ENCODE measurements at places on chromosomes 5 and 9.

DNA sequence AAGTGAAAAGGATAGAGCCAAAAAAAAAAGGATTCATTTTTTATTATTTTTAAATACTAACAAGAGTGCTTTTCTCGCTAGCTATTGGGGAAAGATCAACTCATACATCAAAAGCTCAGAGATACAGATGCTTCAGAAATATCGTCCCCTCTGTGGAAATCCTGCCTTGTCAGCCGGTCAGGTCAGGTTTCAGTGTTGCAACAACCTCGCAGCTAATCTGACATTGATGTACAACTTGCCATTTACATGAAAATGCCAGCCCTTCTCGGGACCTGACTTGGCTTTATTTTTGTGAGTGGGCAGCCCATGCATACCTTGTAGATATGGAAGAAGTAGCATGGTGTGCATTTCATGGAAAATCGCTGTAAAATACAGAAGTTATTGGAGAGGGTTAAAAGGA is 358.8 kb upstream of the ADAMTS16 start:
- no peak for DNase-seq

- DNase-seq, result peak; percentile 54
Measured at GRCh38 chr5:127040796-127041520, 10.6 kb upstream of the MARCHF3 start.

- peak; percentile 7 for DNase-seq
Measured at GRCh38 chr5:54088081-54088480, 222.3 kb downstream of the ARL15 start.

GRCh38 chr9:4126184-4126865 is 173.5 kb downstream of the GLIS3 start:
- peak; percentile 80 for DNase-seq

GRCh38 chr9:107222020-107222522 is 61.0 kb upstream of the RAD23B start:
- DNase-seq, result peak; percentile 79

- DNase-seq, result no peak
Measured at GRCh38 chr9:74920944-74921626, 31.6 kb downstream of the C9orf40 start.

DNA sequence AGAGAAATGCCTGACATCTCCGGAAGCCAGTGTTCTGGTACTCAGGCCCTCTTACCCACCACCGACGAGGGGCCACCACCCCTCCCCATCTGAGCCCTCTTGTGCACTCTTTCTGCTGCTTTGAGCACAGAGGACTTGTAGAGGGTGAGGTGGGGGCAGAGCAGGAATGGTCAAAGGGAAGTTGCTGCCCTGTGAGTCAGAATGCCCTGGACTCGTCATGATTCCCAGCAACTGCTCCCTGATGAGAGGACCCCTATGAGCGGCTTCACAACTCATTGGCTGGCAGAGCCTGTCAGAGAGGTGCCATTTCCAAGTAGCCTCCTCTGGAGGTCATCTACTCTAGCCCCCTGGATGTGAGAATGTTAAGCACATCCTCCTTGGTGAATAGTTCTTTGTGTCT is 845 bp downstream of the ECSCR start:
- peak; percentile 79 for DNase-seq

- peak; percentile 38 for DNase-seq
Measured at GRCh38 chr5:67998709-67999261, 216.8 kb upstream of the PIK3R1 start.

All from IMR-90 (cell line).